ENCODE measurements at places on chromosomes 3 and 15. TPM values are rescaled to one million over a fixed set of nuclear protein-coding genes. Genes with fewer than 3 reads are reported as not detected.

The ZNF620 gene
- 1.9 TPM for polyA plus RNA-seq

The FBXO40 gene
- not detected for polyA plus RNA-seq

The ZDHHC23 gene
- 1.7 TPM for polyA plus RNA-seq

The TMEM266 gene
- 0.35 TPM for polyA plus RNA-seq

The UACA gene
- 29.0 TPM for polyA plus RNA-seq

The MAGEL2 gene
- 0.10 TPM for polyA plus RNA-seq

The PCLAF gene
- 18.6 TPM for polyA plus RNA-seq

The AP3S2 gene
- polyA plus RNA-seq: 23.2 TPM

The CPNE9 gene
- polyA plus RNA-seq: 0.19 TPM

The C3orf49 gene
- polyA plus RNA-seq: not detected

The CAV3 gene
- polyA plus RNA-seq: not detected

The FILIP1L gene
- 10.6 TPM for polyA plus RNA-seq

The HHLA2 gene
- polyA plus RNA-seq: 1.2 TPM

The RTP4 gene
- polyA plus RNA-seq: 13.6 TPM

The CCDC54 gene
- not detected for polyA plus RNA-seq

The RARB gene
- polyA plus RNA-seq: 1.7 TPM

The SKOR1 gene
- polyA plus RNA-seq: 0.46 TPM

The SCG5 gene
- 1.4 TPM for polyA plus RNA-seq

The TMEM202 gene
- not detected for polyA plus RNA-seq

The SH2D7 gene
- polyA plus RNA-seq: not detected

The GABRA5 gene
- not detected for polyA plus RNA-seq

The RPL22L1 gene
- polyA plus RNA-seq: 156 TPM

The SIDT1 gene
- polyA plus RNA-seq: 1.8 TPM

The GOLGA8K gene
- polyA plus RNA-seq: 0.61 TPM

The ARL14 gene
- 4.3 TPM for polyA plus RNA-seq

The KBTBD13 gene
- polyA plus RNA-seq: not detected

The USP13 gene
- 2.1 TPM for polyA plus RNA-seq

The ROBO2 gene
- polyA plus RNA-seq: 0.25 TPM

The CCR5 gene
- 0.68 TPM for polyA plus RNA-seq

The BLM gene
- polyA plus RNA-seq: 2.9 TPM

The LRRC57 gene
- 8.2 TPM for polyA plus RNA-seq

The SLC24A5 gene
- polyA plus RNA-seq: not detected

The LOXL1 gene
- 12.5 TPM for polyA plus RNA-seq

The CHDH gene
- 3.7 TPM for polyA plus RNA-seq

The ISG20 gene
- 51.9 TPM for polyA plus RNA-seq

The FETUB gene
- polyA plus RNA-seq: 0.63 TPM

The PYGO1 gene
- 0.93 TPM for polyA plus RNA-seq

The ZNF80 gene
- polyA plus RNA-seq: not detected

The STRIT1 gene
- polyA plus RNA-seq: not detected

The ACKR4 gene
- 1.8 TPM for polyA plus RNA-seq

The SLC15A2 gene
- polyA plus RNA-seq: not detected

The WDR72 gene
- polyA plus RNA-seq: 0.61 TPM

The CLDN16 gene
- polyA plus RNA-seq: not detected

The CSTA gene
- 86.0 TPM for polyA plus RNA-seq

The CCDC12 gene
- 84.2 TPM for polyA plus RNA-seq

The GOLGA8O gene
- 0.08 TPM for polyA plus RNA-seq

The FHIT gene
- polyA plus RNA-seq: 5.0 TPM

The SCN11A gene
- 0.15 TPM for polyA plus RNA-seq

The SAXO2 gene
- 2.7 TPM for polyA plus RNA-seq

The ERC2 gene
- polyA plus RNA-seq: 0.43 TPM

The ECE2 gene
- not detected for polyA plus RNA-seq

The KCNMB3 gene
- polyA plus RNA-seq: 1.4 TPM

The GPR62 gene
- polyA plus RNA-seq: not detected

The CFAP20DC gene
- polyA plus RNA-seq: not detected

The TMEM212 gene
- polyA plus RNA-seq: not detected

The KLF15 gene
- polyA plus RNA-seq: 16.6 TPM

The TRPM1 gene
- polyA plus RNA-seq: 0.15 TPM

The ITGB5 gene
- 16.4 TPM for polyA plus RNA-seq

The TUSC2 gene
- 40.3 TPM for polyA plus RNA-seq
